Right hindlimb (tissue), 1 donor: ENCODE measurements at places on chromosomes 5 and 9.

DNA sequence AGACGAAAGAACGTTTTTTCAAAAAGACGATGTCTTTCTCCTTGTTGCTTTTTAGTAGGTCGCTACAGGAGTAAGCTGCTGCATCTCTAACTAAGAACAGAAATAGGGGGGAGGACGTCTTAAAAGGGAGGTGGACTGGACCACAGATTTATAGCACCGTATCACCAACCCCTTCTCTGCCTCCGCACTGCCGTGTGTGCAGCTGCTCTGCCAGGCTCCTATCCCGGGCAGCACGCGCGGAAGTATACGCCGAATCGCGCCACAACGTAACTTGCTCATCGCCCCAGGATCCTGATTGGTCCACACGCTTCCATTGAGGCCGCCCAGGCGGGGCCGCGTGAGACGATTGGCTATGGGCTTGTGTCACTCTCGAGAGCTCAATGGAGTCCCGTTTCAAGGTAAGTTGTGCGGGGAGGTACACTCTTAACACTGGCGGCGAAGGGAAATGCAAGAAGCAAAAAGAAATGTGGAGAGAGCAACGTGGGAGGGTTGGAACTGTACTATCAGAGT is at the start of gene ELAVL2:
Gene ELAVL2 (minus strand): TSS at position 121 of the 510 bp plus-strand sequence. CDS start 64,006 bp downstream, outside the sequence.
- peak; percentile 97 for DNase-seq

- DNase-seq, result no peak
Observed at GRCh38 chr9:18989865-18990264, 43.1 kb downstream of the SAXO1 start.

GRCh38 chr9:136171801-136172411 is 33.0 kb downstream of the LHX3 start:
- no peak for DNase-seq

DNA sequence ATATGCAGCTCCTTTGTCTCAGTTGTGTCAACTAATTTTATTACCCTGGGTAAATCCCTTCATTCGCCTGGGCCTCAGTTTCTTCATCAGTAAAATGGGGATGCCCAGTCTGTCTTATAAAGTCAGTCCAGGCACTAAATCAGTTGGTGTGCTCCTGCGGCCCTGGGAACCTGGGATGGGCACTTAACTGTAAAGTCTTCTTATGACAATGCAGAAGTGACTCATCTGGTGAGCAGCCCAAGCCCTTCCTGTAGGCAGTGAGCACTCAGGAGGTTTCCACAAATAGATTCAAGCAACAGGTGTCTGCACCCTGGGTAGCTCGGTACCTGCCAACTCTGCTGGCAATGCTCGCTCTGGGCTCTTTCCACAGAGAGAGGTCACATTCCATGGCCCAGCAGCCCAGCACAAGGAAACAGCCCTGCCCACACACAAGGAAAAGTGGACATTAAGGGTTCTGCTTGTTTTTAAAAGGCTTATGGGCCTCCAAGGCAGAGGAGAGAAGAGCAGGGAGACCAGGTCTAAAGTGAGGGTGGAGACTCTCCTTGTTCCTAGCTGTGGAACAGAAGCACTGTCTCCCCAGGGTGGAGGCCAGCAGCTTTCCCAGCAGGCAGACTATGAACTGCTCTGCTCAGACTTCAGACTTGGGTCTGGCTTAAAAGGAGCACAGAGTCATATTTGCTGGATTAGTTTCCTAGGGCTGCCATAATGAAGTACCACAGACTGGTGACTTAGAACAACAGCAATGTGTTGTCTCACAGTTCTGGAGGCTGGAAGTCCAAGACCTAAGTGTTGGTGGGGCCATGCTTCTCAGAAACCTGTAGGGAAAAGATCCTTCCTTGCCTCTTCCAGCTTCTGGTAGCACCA is 89.7 kb upstream of the ADRA1B start:
- DNase-seq, result no peak

GRCh38 chr9:113536166-113536482 is 72.6 kb downstream of the RGS3 start:
- DNase-seq, result no peak

- DNase-seq, result no peak
Observed at GRCh38 chr9:74666625-74667316, 169.6 kb downstream of the RORB start.

- no peak for DNase-seq
Observed at GRCh38 chr5:3220201-3220600, 375.4 kb upstream of the IRX1 start.

- DNase-seq, result no peak
Observed at GRCh38 chr9:94703488-94704140, 22.9 kb upstream of the AOPEP start.

GRCh38 chr5:149485655-149486615 is 65.3 kb downstream of the CSNK1A1 start:
- peak; percentile 88 for DNase-seq

- no peak for DNase-seq
Observed at GRCh38 chr5:134560698-134561097, 35.2 kb downstream of the JADE2 start.
